ENCODE measurements at places on chromosomes 12 and 14.
A peak's percentile ranks its signal among the peaks of the same experiment; 100 is the strongest.

GRCh38 chr14:104460791-104461651 is 118.5 kb upstream of the C14orf180 start:
- ATAC-seq, result no peak

GRCh38 chr12:83468988-83469908 is 782.5 kb downstream of the TMTC2 start:
- ATAC-seq, result no peak

GRCh38 chr12:19444097-19444496 is 4.8 kb downstream of the AEBP2 start:
- no peak for ATAC-seq

- no peak for ATAC-seq
Measured at GRCh38 chr12:7351177-7351576, 47.3 kb downstream of the ACSM4 start.

DNA sequence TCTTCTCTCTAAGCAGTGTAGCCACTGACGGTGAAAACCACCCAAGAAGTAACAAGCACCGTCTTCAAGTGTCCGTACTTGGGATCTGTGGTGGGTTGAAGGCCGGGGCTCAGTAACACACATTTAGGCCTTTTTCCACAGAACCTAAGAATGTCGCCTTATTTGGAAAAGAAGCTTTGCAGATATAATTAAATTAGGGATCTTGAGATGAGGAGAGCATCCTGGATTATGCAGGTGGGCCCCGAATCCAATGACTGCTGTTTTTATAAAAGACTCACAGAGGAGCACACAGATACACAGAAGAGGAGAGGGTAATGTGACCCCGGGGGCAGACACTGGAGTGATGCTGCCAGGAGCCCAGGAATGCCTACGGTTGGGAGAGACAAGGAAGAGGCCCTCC is 46.3 kb downstream of the RIMBP2 start:
- ATAC-seq, result no peak

DNA sequence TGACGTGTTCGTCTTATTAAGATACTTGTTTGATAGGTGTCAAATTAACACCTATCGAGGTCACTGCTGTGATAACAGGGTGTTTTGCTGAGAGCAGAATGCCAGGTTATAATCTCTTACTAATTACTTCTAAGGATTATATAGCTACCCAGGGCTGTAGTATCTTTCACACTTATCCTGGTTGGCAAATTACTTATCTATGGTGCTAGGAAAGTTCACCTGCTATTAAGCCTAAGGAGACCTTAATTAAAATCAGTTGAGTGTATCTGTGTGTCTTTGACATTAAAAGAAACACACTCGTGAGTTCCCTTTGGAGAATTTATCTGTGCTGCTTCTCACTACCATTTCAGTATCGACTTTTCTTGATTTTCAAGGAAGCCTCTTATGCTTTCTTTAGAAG is 301.6 kb upstream of the SLC16A7 start:
- no peak for ATAC-seq

GRCh38 chr12:87196321-87196720 is 832.9 kb downstream of the C12orf50 start:
- no peak for ATAC-seq

DNA sequence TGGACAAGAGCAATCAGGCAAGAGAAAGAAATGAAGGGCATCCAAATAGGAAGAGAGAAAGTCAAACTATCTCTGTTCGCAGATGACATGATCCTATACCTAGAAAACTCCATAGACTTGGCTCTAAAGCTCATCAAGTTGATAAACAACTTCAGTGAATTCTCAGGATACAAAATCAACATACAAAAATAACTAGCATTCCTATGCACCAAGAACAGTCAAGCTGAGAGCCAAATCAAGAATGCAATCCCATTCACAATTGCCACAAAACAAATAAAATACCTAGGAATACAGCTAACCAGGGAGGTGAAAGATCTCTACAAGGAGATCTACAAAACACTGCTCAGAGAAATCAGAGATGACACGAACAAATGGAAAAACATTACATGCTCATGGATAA is 417.5 kb upstream of the ATP2B1 start:
- ATAC-seq, result no peak

DNA sequence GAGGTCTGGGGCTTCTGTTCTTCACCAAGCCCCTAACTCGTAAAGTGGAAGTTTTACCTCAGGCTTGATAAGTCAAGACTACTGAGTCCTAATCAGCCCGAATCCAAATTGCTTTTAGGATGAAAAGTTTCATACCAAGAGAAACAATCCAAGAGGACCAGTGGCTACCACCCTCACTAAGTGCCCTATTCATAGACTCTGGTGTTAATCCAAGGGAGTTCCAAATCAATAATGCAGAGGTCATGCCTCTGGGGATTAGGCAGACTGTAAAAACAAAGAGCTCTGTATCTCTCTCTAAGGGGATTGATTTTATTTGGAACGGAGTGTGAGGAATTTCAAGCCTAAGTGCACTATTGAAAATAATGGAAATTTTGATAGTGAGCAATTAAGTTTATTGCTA is 76.3 kb upstream of the LMNTD1 start:
- ATAC-seq, result no peak

- no peak for ATAC-seq
Measured at GRCh38 chr12:58583529-58583928, 336.8 kb downstream of the LRIG3 start.

DNA sequence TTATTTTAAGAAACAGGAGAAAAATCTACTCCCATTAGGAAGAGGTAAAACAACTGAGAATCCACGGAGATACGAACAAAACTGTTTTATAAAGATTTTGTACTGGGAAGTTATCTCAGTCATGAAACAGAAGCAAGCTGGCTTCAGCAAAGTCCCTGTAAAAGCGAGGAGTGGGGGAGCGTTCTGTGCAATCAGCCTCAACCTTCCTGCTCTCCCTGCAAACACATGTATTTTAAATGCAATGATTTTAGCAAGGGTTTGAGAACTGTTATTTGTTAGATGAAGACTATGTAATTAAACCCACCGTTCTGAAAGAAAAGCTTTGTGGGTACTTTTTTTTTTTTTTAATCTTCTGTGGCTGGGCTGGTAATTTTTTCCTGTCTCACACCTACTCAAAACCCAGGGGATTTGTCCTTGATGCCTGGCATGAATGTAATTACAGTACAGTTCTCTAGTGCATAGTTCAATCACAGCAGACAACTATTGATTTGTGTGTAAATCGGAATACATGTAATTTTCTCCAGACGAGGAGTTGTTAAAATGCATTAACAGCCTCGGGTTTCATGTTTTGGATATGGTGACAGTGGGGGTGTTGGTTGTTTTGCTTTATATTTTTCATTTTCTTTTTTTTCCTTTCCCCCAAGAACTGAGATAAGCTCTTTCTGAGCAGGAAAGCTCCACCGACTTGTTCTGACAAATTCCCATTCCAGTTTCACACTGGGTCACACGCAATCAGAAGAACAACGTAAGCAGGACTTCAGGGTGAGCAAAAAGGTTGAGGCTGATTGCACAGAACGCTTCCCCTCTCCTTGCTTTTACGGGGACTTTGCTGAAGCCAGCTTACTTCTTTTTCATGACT is 153.6 kb downstream of the PHLDA1 start:
- ATAC-seq, result no peak

- ATAC-seq, result no peak
Measured at GRCh38 chr12:39988574-39988973, 117.3 kb downstream of the SLC2A13 start.

GRCh38 chr14:95104911-95105310 is 52.4 kb downstream of the DICER1 start:
- no peak for ATAC-seq

DNA sequence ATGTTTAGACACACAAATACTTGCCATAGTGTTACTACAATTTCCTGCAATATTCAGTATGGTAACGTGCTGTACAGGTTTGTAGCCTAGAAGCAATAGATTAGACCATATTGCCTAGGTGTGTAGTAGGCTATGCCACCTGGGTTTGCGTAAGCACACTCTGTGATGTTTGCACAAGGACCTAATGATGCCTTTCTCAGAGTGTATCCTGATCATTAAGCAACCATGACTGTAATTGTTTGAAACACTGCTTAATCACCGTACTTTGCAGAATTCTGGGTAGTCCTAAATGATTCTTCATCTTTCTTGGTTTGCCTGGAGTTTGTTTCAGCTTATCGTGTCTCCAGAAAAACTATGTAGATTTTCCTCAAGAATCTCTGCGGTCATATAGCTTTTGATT is 11.2 kb upstream of the TCP11L2 start:
- no peak for ATAC-seq

GRCh38 chr14:81206115-81206514 is 14.6 kb downstream of the GTF2A1 start:
- peak; percentile 87 for ATAC-seq

DNA sequence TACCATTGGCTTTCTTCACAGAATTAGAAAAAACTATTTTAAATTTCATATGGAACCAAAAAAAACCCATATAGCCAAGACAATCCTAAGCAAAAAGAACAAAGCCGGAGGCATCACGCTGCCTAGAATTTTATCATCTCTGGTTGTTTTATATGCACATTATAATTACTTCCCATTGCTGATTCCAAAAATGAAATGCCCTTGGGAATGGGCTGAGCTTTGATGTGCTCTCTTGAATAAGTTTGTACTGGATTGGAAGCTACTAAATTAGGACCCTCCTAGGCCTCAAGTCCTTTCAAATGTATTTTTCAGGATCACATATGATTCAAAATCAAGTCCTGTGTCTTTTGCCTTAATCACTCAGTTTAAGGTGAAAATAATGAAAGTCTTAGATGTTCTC is 58.9 kb upstream of the DUSP6 start:
- no peak for ATAC-seq

GRCh38 chr12:92519284-92519683 is 183.5 kb upstream of the PLEKHG7 start:
- ATAC-seq, result no peak

GRCh38 chr12:685388-685787 is 22.1 kb upstream of the NINJ2 start:
- peak; percentile 97 for ATAC-seq

GRCh38 chr12:91889059-91889458 is 256.6 kb downstream of the BTG1 start:
- ATAC-seq, result no peak

DNA sequence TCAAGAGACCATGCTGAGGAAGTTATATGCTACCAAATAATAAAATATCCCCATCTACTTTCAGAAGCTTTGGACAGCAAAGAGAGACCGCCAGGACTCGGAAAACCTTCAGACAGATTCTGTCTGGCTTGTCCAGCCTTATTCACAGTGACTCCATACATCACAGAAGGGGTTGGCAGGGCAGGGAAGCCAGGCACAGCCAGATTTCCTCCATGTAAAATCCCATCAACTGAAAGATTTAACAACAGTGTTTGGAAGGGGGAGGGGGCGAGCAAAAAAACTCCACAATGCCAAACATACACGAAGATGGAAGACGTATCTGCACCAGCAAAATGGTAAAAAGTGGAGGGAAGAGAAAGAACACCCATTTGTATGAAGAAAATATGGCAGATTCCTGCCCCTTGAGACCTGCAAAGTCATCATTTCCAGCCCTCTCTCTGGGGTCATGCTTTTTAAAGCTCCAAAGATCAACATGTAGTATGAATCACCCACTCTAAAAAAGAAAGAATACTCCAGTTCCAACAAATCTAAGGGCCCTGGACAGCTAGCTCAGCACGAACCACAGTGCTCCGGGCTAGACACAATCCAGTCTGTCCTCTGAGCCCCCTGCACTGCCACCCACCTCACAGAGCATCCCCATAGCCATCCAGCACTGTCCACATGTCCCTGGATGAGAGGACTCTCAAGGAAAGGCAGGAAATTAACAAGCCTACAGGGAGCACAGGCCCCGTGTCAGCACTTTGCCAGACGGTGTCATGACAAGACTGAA is 116.4 kb downstream of the DICER1 start:
- no peak for ATAC-seq

DNA sequence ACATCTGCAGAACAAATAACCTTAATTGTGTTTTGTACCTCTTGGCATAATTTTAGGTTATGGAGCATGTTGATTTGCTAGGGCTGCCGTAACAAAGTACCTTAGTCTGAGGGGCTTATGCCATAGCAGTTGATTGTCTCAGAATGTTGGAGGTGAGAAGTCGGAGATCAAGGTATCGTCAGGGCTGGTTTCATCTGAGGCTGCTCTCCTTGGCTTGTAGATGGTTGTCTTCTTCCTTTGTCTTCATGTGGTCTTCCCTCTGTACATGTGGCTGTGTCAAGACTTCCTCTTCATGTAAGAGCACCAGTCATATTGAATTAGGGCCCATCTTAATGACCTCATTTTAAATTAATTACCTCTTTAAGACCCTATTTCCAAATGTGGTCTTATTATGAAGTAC is 64.4 kb upstream of the PTHLH start:
- no peak for ATAC-seq

GRCh38 chr12:50052964-50053363 is 4.4 kb upstream of the ASIC1 start:
- ATAC-seq, result no peak

DNA sequence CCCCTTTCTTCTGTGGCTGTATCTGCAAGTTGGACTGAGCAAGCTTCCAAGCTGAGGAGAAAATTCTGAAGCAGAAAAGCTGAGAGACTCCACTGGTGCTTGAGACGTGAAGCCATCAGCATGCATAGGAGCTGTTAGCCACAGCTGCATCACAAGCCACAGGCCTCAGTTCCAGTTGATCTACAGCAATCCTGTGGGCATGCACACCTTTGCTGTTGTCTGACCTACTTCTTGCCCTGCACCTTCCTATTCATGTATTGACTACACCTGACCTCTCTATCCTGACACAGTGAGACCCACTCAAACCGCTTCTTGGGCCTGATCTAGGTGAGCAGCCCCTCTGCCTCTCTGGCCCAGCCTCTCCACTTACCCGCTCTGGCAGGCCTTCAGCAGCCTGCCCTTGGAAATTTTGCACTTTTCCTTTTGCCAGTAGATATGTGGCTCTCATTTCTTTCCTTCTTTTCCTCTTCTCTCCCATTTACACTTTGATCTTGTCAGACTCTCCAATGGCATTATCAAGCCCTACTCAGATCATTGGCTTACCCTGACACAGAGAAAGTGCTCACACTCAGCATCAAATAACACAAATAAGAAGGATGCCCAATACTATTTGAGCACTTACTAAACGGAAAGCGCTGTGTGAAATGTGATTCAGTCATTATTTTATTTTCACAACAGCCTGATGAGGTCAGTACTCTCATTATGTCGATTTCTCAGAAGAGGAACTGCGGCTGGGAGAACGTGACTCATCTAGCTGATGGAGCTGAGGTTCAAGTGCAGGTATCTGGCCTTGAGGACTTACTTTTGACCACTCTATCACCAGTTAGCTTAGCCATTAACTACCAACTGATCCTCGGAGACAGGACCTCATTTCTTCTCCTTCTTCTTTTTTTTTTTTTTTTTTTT is 21.9 kb upstream of the PTGR2 start:
- peak; percentile 91 for ATAC-seq

GRCh38 chr12:604956-605355 is 58.3 kb downstream of the NINJ2 start:
- ATAC-seq, result no peak

- no peak for ATAC-seq
Measured at GRCh38 chr14:24851837-24852236, 198.1 kb downstream of the STXBP6 start.

- peak; percentile 53 for ATAC-seq
Measured at GRCh38 chr14:89325299-89325883, 91.6 kb downstream of the FOXN3 start.
